ENCODE measurements at places on chromosomes 7 and 10.

DNA sequence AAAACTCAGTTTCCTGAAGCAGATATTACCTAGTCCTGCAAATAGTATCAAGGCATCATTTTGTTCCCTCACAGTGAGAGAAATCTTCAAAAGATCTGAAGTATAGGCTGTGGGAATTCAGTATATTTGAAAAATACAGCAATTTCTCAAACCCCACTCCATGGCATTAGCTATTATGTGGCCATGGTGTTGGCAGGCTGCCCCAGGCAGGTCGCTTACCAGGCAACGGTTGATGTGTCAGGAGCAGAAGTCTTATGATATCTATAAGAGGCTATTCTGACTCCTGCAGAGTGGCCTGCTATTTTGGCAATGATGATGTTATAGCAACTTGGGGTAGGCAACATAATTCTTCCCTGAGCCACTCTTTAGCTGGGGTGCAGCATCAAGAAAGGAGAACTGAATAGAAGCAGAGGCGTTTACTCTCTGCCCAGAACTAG, 187.9 kb downstream of the PLXDC2 start:
- no peak for DNase-seq

DNA sequence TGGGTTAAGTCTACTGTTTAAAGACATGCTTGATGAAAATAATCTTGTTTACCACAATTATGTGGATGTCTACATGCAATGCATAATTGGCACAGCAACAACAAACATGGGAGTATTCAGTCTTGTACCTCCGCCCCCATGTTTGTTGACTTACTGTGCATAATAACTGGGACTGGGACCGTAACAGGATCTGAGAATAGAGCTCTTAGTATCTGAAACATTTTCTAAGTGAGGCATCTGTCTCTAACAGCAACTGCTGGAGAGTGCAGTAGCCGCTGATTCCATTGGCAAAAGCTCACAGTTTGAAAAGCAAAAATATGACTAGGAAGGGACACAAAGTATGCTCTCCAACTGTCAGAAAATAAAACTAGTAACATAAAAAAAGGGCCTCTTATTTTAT, 61.6 kb downstream of the ENO4 start:
- DNase-seq: no peak

- no peak for DNase-seq
Measured at GRCh38 chr10:33812586-33812985, 478.1 kb upstream of the NRP1 start.

GRCh38 chr7:75948179-75948578, 33.2 kb downstream of the POR start:
- no peak for DNase-seq

DNA sequence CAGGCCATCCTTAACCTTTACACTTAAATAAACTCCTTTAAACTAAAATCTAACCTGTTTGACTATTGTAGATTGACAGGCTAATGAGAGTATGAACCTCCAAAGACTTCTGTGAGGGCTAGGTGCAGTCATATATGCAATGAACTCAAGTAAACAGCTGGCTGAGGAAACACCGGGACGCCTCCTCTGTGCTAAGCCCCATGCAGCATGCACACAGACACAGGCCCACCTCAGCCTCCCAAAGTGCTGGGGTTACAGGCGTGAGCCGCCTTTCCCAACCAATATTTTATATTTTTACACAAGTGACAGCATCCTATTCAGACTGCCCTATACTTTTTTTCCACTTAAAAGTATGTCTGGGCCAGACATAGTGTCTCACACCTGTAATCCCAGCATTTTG, 1.5 kb upstream of the FXYD4 start:
- DNase-seq: no peak

GRCh38 chr10:88082806-88083596, 219.6 kb downstream of the PTEN start:
- DNase-seq: no peak

- DNase-seq: no peak
Measured at GRCh38 chr10:94150541-94151184, 156.9 kb downstream of the PLCE1 start.

Measured in H9 (cell line).